ENCODE measurements at places on chromosomes 4 and X. TPM values are rescaled to one million over a fixed set of nuclear protein-coding genes. Genes with fewer than 3 reads are reported as not detected.

HPF1 gene
- total RNA-seq: 18.7 TPM

ERVMER34-1 gene
- 2.2 TPM for total RNA-seq

CDX4 gene
- not detected for total RNA-seq

APLN gene
- 1.8 TPM for total RNA-seq

ZFYVE28 gene
- 8.3 TPM for total RNA-seq

SPATA4 gene
- 3.0 TPM for total RNA-seq

LRIT3 gene
- total RNA-seq: 0.26 TPM

DSPP gene
- total RNA-seq: not detected

DCHS2 gene
- total RNA-seq: 1.0 TPM

TLR1 gene
- total RNA-seq: 26.6 TPM

USP17L5 gene
- total RNA-seq: not detected

BEND4 gene
- total RNA-seq: 0.09 TPM

NDST3 gene
- not detected for total RNA-seq

ATOH1 gene
- total RNA-seq: not detected

CTBP1 gene
- total RNA-seq: 121 TPM

CNGA1 gene
- 0.48 TPM for total RNA-seq

PGK1 gene
- 351 TPM for total RNA-seq

GLRA2 gene
- total RNA-seq: not detected

FREM3 gene
- total RNA-seq: 0.12 TPM

PFKFB1 gene
- 0.34 TPM for total RNA-seq

UGT2B15 gene
- total RNA-seq: not detected

GAGE2A gene
- total RNA-seq: not detected

CT45A5 gene
- not detected for total RNA-seq

SAT1 gene
- total RNA-seq: 620 TPM

F11 gene
- 2.8 TPM for total RNA-seq

SYTL5 gene
- 0.83 TPM for total RNA-seq

UGT2A1 gene
- total RNA-seq: not detected

IL3RA gene
- 21.6 TPM for total RNA-seq

ARSD gene
- total RNA-seq: 42.9 TPM

SPANXN4 gene
- not detected for total RNA-seq

Measured in lung (tissue), 17 donors.